CD4-positive, alpha-beta T cell treated with Interleukin-15 for 4 hours (primary cell): ENCODE measurements at places on chromosomes 6 and 20.

GRCh38 chr6:38570750-38571149 lies 69.0 kb downstream of the BTBD9 start:
- DNase-seq = no peak

- no peak for DNase-seq
Observed at GRCh38 chr6:70479236-70479635, 65.9 kb downstream of the FAM135A start.

DNA sequence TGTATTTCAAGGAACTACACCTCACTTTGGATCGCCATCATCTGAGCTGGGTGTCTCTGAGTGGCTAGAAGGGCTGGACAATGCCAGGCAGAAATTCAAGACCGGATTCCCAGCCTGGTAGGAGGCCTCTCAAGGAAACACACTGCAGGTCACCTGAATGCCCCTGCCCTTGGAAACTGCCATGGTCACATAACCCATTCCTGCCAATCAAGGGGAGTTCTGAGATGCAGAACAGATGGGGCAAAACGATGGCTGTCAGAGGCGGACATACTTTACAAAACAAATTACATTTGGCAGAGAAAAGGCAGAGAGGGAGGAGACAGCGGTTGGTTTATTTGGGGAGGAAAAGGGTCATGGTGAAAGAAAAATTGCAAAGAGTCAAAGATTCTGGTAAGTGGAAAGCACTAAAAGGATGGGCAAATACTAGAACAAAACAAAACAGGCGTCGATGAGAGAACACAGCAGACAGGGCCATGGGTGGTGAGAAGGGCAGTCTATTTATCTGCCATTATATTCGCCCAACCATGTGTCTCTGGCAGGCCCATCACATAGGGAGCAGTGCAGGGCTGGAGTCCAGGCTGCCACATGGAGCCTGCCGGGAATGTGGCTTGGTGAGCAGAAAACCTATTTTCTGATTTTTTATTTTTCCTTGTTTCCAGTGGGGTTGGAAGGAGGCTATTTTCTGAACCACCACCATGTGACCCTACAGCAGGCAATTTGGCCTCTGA lies 13.5 kb downstream of the BEND3 start:
- DNase-seq = no peak

GRCh38 chr6:43798688-43799444 lies 28.9 kb downstream of the VEGFA start:
- DNase-seq = no peak
